ENCODE measurements at places on chromosomes 3 and 15.

DNA sequence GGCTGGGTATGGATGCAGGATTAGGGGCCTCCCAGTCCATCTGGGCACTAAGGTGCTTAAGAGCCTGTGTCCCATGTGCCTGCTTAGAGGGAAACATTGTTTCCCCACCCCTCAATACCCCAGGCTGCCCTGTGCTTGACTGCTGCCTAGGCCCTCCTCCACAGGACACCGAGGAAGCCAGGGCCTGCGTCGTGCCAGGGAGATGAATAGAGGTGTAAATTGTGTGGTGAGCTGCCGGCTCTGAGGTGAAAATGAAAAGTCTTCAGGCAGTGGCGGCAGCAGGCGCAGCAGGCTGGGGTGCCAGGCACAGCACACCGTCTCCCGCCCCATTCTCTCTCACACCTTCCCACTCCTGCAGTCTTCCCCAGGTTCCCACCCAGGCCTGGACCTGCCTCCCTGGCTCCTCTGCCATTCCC, 13.9 kb upstream of the GRM2 start:
- no peak for DNase-seq

DNA sequence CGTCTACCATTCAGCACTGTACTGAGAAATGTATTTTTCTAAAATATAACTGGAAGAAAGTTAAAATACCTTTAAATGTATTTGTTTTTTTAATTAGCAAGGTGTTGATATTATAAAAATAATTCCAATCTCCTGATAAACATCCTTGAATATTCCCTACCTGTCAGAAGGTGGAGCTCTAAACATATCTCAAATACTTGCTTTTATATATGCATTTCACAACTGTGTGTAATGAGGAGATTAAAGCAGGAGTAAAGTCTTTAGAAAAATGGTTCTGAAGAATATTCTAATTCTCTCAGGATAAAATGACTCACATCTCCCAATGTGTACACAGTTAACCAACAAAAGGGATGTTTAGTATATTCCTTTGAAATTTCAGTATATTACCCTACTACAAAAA, 422.7 kb downstream of the PLCL2 start:
- no peak for DNase-seq

- DNase-seq, result no peak
Measured at GRCh38 chr3:27561576-27561975, 77.4 kb upstream of the SLC4A7 start.

GRCh38 chr3:40851836-40852235, 327.1 kb downstream of the ZNF621 start:
- no peak for DNase-seq

GRCh38 chr15:74723754-74724334, 1.5 kb downstream of the CYP1A1 start:
- DNase-seq, result peak; percentile 73

DNA sequence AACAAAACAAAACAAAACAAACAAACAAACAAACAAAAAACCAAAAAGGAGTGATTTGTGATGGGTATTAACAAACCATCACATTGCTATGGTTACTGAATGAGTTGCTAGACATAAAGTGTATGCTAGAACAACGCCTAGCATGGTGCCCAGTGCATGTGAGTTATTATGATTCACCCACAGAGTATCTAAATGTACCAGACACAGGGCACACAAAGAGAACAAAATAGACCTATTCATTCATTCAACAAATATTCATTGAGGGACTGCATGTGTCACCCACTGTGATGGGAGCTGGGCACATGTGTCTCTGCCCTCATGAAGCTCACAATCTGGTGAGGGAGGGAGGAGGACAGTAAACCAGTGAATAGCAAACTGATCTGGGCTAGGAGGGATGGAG, 11.6 kb upstream of the ACAN start:
- DNase-seq, result no peak

GRCh38 chr3:43996379-43997301, 245.0 kb upstream of the TOPAZ1 start:
- peak; percentile 59 for DNase-seq

DNA sequence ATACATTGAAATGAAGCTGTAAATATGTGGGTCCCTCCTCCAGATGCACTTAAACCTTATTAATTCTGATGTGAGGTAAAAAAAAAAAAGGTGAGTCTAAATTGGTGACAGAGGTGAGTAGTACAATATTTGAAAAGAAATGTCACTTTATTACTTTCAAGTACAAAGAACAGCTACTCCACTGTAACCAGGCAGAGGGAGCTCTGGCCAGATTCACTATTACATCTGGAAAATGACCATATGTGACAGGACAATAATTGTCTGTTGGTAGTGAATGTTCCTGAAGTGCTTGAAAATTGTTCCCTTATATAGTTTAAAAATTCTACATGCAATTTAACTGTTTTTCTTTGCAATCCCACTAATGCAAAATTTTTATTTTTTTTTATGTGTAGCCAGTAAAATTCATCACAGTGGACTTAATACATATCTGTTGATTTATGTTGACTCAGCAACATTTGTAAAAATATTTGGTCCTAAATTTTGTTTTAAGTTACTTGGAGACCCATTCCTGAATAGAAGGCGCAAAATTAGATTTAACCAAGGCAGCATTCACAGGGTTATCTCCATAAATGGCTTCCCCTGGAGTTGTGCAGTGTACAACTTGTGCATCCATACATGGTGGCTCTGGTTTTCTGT, 231.9 kb upstream of the TBC1D5 start:
- DNase-seq, result no peak

- DNase-seq, result no peak
Measured at GRCh38 chr3:152870027-152870426, 35.1 kb downstream of the P2RY1 start.
